T-cell (primary cell): ENCODE measurements at places on chromosomes 12 and 14.

DNA sequence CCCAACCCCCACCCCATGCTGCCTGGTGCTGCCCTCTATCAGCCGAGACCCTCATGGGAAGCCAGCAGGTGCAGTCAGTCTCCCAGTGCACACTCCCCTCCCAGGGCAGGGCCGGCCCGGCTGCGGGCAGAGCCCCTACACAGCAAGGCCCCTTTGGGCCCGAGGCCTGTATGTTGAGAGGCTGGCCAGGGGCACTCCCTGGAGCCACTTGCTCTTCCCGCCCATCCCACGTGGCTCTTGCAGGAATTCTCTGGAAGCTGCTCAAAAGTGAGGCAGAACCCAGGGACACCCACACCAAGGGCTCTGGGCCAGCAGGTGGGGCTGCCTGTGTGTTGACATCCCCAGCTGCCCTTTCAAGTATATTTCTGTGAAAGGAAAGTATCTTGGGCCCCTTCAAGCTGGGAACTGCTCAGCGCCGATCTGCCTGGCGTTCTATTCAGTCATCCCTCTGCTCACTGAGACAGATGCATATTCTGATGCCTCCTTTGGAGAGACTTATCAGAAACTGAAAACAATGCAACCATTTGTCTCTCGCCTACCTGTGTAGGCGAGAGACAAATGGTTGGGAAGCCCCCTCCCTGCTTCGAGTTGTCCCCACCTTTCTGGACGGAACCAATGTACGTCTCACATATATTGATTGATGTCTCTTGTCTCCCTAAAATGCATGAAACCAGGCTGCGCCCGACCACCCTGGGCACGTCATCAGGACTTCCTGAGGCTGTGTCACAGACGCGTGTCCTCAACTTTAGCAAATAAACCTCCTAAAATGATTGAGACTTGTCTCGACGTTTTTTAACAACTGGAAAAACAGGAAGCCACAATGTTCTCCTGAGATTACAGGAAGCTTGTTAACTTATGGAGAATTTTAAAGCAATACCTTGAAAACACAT is 6.0 kb downstream of the GPR132 start:
- no peak for DNase-seq

DNA sequence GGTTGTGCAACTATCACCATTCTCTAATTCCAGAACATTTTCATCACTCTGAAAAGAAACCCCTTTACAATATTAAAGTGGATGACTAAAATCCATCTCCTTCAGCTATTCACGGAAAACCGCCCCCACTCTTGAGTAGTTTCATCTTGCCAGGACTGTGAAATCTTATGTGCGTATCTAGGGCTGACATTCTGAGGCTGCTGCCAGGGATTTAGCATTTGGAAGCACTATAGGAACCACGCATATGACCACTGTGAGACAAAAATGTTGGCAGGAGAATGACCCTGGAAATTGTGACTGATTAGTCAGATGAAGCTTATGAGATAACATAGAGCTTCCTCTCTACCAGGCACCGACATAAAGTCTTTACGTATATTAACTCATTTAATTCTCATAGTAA is 305.2 kb upstream of the PDE3A start:
- DNase-seq = no peak

- no peak for DNase-seq
Measured at GRCh38 chr12:80099259-80099658, at the start of gene OTOGL. Gene OTOGL (plus strand): TSS chr12:80099537. CDS start chr12:80209432, 109,895 bp downstream.

GRCh38 chr12:25152055-25152454 is 42.9 kb downstream of the DNAI7 start:
- DNase-seq = no peak

DNA sequence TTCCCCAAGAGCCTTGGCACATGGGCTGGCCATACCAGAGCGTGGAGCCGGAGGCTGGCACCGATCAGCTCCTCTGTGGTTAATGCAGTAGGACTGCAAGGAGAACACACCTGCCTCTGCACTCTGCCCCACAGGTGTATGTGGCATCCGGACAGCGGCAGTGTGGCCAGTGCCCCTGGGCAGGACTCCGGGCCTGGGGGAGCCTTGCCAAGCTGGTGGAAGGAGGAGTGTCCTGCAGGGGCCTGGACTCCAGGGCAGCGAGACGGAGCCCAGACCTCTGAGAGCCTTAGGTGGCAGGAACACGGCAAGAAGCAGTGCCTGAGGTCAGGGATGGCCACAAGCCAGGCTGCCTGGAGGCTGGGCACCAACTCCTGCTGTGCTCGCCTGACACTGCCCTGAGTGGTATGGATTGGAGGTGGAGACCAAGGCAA is 5.3 kb upstream of the BEGAIN start:
- no peak for DNase-seq

- no peak for DNase-seq
Measured at GRCh38 chr12:120136093-120136770, 19.7 kb upstream of the RAB35 start.

DNA sequence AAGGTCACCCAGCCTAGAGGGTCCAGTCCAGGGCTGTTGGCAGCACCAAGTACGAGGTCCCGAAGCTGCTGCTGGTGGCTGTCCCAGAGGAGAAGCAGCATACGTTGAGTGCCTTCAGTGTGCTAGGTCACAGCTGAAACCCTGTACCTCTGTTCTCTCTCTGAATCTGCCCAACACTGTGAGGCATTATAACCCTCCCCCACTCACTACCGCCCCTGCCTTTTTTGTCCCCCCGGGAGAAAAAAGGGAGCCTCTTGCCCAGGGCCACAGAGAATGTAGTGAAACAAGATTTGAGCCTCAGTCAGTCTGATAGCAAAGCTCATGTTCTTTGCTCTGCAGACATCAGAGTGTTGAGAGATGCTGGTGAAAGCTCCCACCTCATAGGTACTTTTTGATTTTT is 53.4 kb downstream of the PPP2R5C start:
- no peak for DNase-seq
